OCI-LY7 (cell line): ENCODE measurements at places on chromosomes 6 and 20. TPM values are rescaled to one million over a fixed set of nuclear protein-coding genes. Genes with fewer than 3 reads are reported as not detected.

GRCh38 chr6:12010635-12011275 is 1.4 kb upstream of the HIVEP1 start:
- DNase-seq, result peak; percentile 41

The CASP8AP2 gene
- total RNA-seq, result 39.5 and 40.0 TPM in 2 replicates

The SLCO4A1 gene
- 30.4 and 34.3 TPM in 2 replicates for total RNA-seq

GRCh38 chr6:98310443-98310842 is 523.9 kb upstream of the POU3F2 start:
- DNase-seq, result no peak

DNA sequence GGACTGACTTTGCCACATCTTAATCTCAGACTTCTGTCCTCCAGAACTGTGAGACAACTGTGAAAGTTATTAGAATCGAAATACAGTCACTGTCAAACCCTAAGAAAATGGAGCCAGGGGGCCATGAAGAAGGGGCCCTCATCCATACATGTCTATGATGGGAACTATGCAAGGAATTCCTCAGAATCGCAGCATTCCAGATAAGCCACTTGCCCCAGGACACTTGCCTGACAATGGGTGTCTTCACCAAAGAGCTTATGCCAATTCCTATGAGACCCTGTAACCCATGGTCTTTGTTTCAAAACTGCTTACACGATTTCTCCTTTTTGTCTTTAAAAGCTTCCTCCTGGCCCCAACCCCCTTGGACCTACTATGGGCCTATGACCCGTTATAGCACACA is 90.4 kb upstream of the FOXP4 start:
- DNase-seq, result no peak

- peak; percentile 90 for DNase-seq
These were observed 1.1 kb downstream of the DDAH2 start for GRCh38 chr6:31727717-31728671.

DNA sequence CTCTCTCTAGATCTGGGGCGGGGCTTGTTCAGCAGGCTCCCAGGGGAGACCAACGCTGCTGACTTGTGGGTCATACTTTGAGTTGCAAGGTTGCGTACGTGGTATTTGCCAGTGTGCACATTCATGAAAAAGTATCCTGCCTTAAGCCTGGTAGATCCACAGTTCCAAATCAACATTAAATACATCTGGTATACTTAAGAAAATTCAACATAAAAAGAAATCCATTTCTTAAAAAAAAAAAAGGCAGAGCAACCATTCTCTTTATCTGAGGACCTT is 81.4 kb downstream of the SLC22A3 start:
- no peak for DNase-seq

- no peak for DNase-seq
These were observed 144.4 kb downstream of the PHACTR3 start for GRCh38 chr20:59748619-59749191.

The MAP7 gene
- total RNA-seq, result not detected in 2 replicates

DNA sequence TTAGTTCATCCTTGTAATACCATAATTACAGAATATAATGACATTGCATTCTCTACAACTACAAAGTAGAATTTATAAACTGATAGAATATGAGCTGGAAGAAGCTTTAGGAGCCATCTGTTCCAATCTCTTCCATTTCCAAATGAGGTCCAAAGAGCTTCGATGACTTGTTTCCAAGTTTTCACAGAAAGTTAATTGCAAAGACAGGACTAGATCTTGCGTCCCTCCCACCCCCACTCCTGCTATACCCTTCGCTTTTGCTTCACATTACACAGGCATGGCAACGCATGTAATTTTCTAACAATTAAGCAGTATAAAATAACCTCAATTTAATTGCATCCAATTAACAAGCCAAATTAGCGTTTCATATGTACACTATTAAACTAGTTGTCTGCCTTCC is 7.0 kb downstream of the HIVEP2 start:
- no peak for DNase-seq

- DNase-seq, result no peak
These were observed 1.4 kb downstream of the NRN1 start for GRCh38 chr6:6005051-6006005.

DNA sequence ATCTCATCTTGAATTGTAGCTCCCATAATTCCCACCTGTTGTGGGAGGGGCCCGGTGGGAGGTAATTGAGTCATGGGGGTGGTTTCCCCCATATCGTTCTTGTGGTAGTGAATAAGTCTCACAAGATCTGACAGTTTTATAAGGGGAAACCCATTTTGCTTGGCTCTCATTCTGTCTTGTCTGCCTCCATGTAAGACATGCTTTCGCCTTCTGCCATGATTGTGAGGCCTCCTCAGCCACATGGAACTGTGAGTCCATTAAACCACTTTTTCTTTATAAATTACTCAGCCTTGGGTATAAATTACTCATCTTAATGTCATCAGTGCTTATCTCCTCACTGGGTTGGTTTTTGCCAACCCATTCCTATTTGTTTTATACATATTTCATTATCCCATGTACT is 142.0 kb upstream of the GMDS start:
- no peak for DNase-seq

- DNase-seq, result no peak
These were observed 72.7 kb upstream of the B3GAT2 start for GRCh38 chr6:71029555-71029954.

The DEFB115 gene
- not detected in 2 replicates for total RNA-seq

GRCh38 chr6:29665942-29666825 is 9.3 kb downstream of the MOG start:
- DNase-seq, result no peak

DNA sequence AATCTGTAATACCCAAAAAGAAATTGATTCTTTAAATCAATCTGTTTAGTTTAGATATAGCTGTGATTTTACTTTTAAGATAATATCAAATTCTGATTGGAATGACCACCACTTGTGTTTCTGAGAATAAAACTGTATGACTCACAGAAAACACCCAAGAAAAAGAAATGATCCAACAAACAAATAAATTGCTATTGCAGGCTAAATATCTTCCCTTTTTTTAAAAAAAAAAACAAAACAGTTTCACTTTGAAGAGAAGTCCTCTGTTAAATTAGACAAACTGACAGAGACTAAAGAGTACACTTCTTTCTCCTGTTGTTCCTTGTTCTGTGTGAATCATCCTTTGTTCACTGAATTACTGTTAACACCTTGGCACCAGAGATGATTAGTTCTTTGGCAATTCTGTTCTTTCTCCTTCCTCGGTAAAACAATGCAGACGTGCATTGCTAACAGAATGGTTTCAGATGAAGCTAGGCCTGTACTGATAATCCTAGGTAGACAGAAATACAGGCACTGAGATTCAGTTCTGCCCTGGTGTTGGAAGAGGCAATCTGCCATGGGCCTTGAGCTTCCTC is 895.2 kb upstream of the CITED2 start:
- no peak for DNase-seq

- no peak for DNase-seq
These were observed 3.5 kb upstream of the GRM4 start for GRCh38 chr6:34149452-34149810.

- DNase-seq, result no peak
These were observed 84.0 kb downstream of the CHD6 start for GRCh38 chr20:41534170-41534569.

The RHAG gene
- not detected in 2 replicates for total RNA-seq

DNA sequence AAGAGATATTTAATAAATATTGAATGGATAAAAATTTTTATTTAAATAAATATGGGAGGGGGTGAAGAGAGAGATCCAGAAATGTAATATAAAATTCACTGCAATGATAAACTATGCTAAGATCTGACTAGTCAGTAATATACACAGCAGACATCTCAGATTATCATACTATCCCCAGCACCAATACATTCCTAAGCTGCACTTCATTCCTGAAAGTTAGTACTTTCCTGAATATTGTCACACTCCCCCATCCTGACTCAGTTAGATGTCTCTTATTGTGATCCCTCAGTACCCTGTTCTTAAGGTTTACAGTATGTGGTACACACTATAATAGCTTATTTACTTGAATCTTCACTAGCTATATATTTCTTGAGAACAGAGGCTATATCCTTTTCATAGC is 88.3 kb upstream of the KCNQ5 start:
- DNase-seq, result no peak
